NCI-H2081 treated with DMSO at 0.1 percent for 48 hours (cell line): ENCODE measurements at places on chromosomes 5 and 9.

DNA sequence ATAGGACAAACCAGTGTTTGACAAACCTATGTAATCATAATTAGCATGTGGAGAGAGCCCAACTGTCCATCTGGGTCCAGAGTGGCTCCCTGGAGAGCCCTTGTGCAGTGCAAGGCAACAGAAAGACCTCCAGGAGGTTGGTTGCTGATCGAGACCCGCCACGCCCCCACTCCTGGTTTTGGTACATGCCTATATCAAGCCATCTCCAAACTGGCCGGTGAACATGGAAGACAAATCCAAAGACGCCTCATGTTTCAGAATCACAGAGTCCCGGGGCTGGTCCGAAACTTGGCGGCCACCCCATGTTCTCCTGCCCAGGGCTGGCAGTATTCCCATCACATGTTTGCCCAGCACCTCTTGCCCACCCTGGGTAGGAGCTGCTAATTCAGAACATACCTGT is 140.2 kb downstream of the PAX5 start:
- DNase-seq, result no peak

- DNase-seq, result no peak
Observed at GRCh38 chr5:168064933-168065622, 226.4 kb upstream of the WWC1 start.

GRCh38 chr9:75858497-75859092 is 31.9 kb upstream of the PCSK5 start:
- DNase-seq, result no peak

GRCh38 chr9:117491491-117491890 is 76.6 kb upstream of the ASTN2 start:
- no peak for DNase-seq

DNA sequence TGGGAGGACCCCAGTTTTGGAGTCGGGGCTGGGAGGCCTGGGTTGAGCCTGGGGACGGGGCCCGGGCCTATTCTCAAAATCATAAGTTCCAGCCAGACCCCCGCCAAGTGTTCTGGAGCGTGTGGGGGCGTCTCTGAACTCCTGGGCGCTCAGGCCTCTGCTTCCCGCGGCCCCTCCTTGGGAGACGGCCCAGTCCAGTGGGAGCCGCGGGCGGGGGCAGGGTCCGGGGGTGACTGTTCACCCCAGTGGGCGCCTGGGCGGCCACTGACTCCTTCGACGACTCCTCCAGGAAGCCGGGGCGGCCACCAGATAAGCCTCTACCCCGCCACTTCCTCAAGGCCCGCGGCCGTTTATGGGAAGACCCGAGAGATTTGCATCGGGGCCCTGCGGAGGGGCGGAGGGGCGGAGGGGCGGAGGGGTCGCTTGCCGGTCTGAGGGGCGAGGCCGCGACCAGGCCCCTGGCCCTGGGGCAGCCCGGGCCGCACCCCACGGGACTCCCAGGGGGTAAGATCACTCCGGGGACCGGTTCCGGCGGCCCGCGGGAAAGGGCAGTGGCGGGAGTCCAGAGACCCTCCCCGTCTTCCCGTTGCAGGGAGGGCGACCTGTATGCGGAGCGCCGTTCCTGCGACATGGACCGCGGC is 655 bp downstream of the TOR4A start:
- no peak for DNase-seq

GRCh38 chr9:35845824-35846771 is 17.1 kb downstream of the TMEM8B start:
- DNase-seq, result no peak

GRCh38 chr5:92977846-92978540 is 603.0 kb downstream of the NR2F1-AS1 start:
- no peak for DNase-seq

DNA sequence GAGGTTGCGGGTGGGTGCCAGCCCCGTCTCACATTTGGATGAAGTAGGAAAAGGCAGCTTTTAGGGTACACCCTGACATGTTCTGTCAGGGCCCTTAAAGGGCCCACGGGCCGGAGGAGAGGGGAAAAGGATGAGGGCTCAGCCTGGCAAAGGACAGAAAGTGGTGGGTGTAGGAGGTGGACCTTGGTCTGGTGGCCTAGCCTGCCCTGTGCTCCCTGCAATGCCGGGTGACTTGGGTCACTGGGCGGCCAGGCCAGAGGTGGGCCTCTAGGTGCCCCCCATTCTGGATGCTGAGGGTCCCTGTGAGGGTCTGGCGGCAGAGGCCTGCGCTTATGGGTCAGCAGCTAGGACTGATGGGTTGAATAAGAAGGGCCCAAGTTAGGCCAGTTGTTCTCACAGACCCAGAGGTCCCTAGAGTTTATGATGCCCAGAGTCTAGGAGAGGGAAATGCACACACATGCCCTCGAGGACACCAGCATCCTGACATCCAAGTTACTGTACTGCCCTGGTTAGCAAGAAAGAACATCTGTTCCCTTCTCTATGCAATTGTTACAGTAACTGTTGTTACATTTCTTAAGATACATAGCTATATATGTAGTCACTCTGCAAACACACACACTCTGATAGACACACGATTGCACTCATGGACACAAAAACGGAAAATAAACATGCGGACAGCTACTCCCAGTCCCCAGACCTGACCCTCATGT is 12.5 kb downstream of the TRIM7 start:
- no peak for DNase-seq

DNA sequence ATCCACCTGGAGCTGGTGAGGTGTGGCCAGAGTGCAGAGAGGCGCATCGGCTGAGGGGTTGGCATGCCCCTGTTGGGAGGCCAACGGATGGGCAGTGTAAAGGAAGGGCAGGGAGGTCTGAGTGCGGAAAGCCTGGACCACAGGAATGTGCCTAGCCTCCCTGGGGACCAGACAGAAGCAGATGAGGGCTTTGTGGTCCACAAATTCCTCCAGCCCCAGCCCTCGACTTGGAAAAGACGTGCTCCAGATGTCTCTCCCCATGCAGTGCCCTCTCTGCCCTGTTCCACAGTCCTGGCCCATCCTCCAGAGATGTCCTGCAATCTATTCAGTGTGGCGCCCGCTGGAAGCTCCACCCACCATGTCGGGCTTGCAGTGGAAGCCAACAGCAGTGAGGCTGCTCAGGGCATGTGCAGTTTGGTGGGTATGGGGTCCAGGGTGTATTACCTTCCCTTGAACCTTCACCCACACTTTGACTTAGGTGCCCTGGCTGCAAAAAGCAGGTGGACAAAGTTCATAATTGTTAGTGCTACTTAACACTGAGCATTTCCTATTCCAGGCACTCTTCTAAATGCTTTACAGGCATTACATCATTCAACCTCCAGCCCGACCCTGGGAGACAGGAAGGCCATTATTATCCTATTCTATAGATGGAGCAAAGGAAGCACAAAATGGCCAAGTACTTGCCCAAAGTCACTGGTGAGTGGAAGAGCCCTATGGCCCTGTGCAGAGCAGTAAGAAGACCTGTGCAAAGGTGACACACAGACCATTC is 120.2 kb upstream of the SLC25A48 start:
- no peak for DNase-seq

- no peak for DNase-seq
Observed at GRCh38 chr5:112258571-112258970, 160.5 kb downstream of the EPB41L4A start.

DNA sequence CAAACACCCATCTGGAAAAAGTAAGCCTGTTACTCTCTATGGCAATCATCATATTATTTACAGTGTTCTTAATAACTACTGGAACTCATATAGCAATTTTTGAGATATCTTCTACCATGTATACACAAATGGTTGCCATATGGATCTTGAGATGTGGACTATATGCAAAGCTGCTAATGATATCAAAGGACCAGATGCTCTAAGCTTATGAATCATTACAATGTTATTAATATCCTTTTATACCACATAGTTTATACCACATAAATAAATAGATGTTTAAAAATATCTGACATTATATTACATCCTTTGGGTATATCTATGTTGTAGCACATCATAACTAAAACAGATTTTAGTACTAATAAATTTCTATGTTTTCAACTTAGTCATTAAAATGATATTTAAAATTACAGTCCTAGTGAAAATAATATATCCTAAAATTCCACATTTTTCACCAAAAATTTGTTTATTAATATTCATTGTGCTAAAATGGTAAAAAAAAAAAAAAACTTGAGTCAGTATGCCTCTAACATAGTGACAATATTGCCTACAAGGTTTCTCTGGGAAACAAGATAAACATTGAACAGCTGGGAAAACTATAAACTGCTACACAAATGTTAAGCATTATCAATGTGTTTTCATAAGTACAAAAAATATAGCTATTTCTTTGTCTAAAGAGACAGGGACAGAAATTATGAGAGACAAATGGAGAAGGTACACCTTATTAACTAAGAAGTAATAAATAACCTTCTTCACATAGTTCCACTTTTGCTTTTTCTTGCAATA is 85.5 kb downstream of the DTWD2 start:
- no peak for DNase-seq

GRCh38 chr5:18888821-18889220 is 1099.2 kb downstream of the CDH18 start:
- no peak for DNase-seq

- DNase-seq, result no peak
Observed at GRCh38 chr9:133347515-133347984, 381 bp downstream of the MED22 start.

DNA sequence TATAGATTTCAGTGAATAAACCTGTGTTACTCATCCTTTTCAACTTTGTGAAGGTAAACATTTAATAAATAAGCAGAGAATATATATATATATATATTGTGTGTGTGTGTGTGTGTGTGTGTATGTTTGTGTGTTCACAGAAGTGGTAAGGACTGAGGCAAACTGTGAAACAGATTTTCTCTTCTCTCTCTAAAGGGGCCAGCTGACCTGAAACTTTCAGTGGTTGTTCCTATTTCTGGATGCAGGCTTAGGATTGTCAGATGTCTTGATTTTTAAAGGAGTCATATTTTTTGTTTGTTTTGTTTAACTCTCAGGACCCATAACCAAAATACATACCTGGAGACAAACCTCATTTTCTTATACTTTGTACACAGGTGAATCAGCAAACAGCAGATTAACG is 714.9 kb upstream of the MEF2C start:
- DNase-seq, result no peak

DNA sequence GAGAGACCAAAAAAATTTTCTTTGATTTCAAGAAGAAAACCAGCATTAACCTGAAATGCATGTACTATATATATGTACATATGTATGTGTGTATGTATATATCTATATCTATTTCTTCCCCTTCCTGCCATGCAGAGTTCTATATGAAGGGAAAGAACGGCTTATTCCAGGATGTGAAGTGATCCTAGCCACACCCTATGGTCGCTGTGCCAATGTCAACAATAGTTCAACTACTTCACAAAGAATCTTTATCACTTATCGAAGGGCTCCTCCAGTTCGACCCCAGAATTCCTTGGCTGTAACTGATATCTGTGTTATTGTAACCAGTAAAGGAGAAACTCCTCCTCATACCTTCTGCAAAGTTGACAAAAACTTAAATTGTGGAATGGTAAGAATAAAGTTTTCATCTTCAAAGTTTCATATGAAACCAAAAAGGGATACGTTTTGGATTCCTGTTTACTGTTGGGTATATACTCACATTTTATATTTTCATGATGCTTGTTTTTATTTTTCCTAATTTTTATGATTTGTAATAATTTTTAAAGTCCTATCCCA is 56.2 kb downstream of the DENND4C start:
- no peak for DNase-seq

- DNase-seq, result no peak
Observed at GRCh38 chr5:16564248-16564867, 52.4 kb downstream of the RETREG1 start.

- no peak for DNase-seq
Observed at GRCh38 chr9:96721303-96721702, 56.6 kb downstream of the ZNF510 start.

GRCh38 chr5:132821791-132822190 is 8.7 kb downstream of the SHROOM1 start:
- DNase-seq, result no peak

GRCh38 chr9:126490871-126491567 is 122.7 kb upstream of the LMX1B start:
- no peak for DNase-seq

DNA sequence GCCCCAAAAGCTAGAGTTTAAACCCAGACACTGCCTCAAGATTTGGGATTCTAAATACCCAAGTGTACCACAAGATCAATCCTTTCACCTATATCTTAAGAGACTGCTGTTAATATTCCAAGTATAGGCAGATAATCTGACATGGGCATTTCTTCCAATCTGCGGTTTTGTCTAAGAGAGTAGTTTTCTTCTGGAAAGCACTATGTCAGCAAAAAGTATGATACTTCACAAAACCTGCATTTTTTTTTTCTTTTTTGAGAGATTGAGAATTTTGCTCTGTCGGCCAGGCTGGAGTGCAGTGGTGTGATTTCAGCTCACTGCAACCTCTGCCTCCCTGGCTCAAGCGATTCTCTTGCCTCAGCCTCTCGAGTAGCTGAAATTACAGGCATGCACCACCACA is 190.7 kb upstream of the TYRP1 start:
- no peak for DNase-seq

DNA sequence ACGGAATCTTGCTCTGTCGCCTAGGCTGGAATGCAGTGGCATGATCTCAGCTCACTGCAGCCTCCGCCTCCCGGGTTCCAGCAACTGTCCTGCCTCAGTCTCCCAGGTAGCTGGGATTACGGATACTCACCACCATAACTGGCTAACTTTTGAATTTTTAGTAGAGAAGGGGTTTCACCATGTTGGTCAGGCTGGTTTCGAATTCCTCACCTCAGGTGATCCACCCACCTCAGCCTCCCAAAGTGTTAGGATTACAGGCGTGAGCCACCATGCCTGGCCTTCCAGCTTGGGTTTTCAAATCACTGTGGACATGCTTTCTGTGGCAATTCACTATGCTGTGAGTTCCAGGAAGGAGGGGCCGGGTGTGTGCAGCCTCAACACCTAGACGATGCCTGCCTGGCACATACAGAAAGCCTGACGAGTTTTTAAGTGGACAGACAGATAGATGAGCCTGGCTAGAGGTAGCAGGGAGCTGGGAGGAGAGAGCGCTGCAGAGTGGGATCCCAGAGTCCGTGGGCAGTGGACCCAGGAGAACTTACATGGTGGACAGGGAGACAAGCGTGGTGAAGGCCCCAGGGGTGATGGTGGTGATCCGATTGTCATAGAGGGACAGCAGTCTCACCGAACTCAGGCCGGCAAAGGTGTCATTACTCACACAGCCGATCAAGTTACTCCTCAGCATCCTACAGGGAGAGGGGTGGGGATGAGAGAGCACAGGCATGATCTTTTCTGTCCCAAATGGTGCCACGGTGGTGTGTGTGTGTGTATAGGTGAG is 173.4 kb upstream of the PANK3 start:
- no peak for DNase-seq
